Kidney (tissue), 22 donors: ENCODE measurements at places on chromosomes 16 and 17. TPM values are rescaled to one million over a fixed set of nuclear protein-coding genes. Genes with fewer than 3 reads are reported as not detected.

- no peak for DNase-seq
- peaks cover 4% of the 10 kb centered on the region for H3K4me1 ChIP-seq
- H3K4me3 ChIP-seq: no peak overlapping the region
- H3K36me3 ChIP-seq: peaks cover 3% of the 10 kb centered on the region
- no peaks in the 10 kb centered on the region for H3K27me3 ChIP-seq
- peak overlapping the region; percentile 12 for H3K27ac ChIP-seq
These were observed 16.9 kb downstream of the CLEC16A start for GRCh38 chr16:10961231-10961630.

- peak overlapping the region; percentile 51 for H3K27ac ChIP-seq
- H3K36me3 ChIP-seq: no peaks in the 10 kb centered on the region
- no peak overlapping the region for H3K4me3 ChIP-seq
- peaks cover 7% of the 10 kb centered on the region for H3K4me1 ChIP-seq
- no peaks in the 10 kb centered on the region for H3K27me3 ChIP-seq
These were observed 31.8 kb downstream of the TMEM235 start for GRCh38 chr17:78263063-78263735.

GRCh38 chr17:77495575-77495974, 354.8 kb downstream of the SEC14L1 start:
- H3K4me1 ChIP-seq: no peaks in the 10 kb centered on the region
- no peak overlapping the region for H3K27ac ChIP-seq
- peak; percentile 59 for DNase-seq

Gene ZNHIT3
- 25.4 TPM for total RNA-seq

Gene ZFPM1
- 9.2 TPM for total RNA-seq
